ENCODE measurements at places on chromosomes 11 and 22. TPM values are rescaled to one million over a fixed set of nuclear protein-coding genes. Genes with fewer than 3 reads are reported as not detected.

GRCh38 chr11:3154001-3154599, 11.0 kb downstream of the OSBPL5 start:
- DNase-seq: no peak

The LMO2 gene
- total RNA-seq: 2.0 TPM

The GGTLC2 gene
- total RNA-seq: not detected

The CHADL gene
- total RNA-seq: 0.84 TPM

All from H1 (cell line).